GM12878 (cell line): ENCODE measurements at places on chromosomes 4 and X. TPM values are rescaled to one million over a fixed set of nuclear protein-coding genes. Genes with fewer than 3 reads are reported as not detected.
A peak's percentile ranks its signal among the peaks of the same experiment; 100 is the strongest.

The TEX13B gene
- not detected in 2 replicates for polyA plus RNA-seq

The P2RY4 gene
- not detected in 2 replicates for polyA plus RNA-seq

The GPC3 gene
- polyA plus RNA-seq = not detected in 2 replicates

The GPRASP1 gene
- polyA plus RNA-seq = 0.05 and 0.20 TPM in 2 replicates

The NPY5R gene
- polyA plus RNA-seq = not detected in 2 replicates

The DCX gene
- 0.01 TPM in 1 of 2 replicates, not detected in the other for polyA plus RNA-seq

The INTU gene
- 0.24 TPM in 1 of 2 replicates, not detected in the other for polyA plus RNA-seq

The PUDP gene
- polyA plus RNA-seq = 61.0 and 62.7 TPM in 2 replicates

The EMCN gene
- polyA plus RNA-seq = not detected in 2 replicates

- H3K36me3 ChIP-seq = no peaks in the 10 kb centered on the region
- no peaks in the 10 kb centered on the region for H3K27me3 ChIP-seq
- no peak for DNase-seq
- no peaks in the 10 kb centered on the region for H3K4me1 ChIP-seq
These were observed 3.1 kb downstream of the SLITRK4 start for GRCh38 chrX:143632625-143633410.

- no peaks in the 10 kb centered on the region for H3K27me3 ChIP-seq
- no peaks in the 10 kb centered on the region for H3K4me1 ChIP-seq
These were observed 58.0 kb downstream of the FUNDC1 start for GRCh38 chrX:44484607-44485146.

- H3K27me3 ChIP-seq = no peaks in the 10 kb centered on the region
- no peaks in the 10 kb centered on the region for H3K4me1 ChIP-seq
- no peak overlapping the region for H3K4me3 ChIP-seq
- no peak for DNase-seq
- no peak overlapping the region for H3K27ac ChIP-seq
These were observed 3.5 kb downstream of the FAT1 start for GRCh38 chr4:186719925-186720694.

DNA sequence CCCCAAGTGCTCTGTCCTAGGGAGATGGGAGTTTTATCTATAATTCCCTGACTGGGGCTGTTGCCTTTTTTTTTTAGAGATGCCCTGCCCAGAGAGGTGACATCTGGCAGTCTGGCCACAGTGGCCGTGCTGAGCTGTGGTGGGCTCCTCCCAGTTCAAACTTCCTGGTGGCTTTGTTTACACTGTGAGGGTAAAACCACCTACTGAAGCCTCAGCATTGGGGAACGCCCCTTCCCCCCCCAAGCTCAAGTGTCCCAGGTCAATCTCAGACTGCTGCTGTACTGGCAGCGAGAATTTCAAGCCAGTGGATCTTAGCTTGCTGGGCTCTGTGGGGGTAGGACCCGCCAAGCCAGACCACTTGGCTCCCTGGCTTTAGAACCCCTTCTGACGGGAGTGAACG, 38.3 kb upstream of the CBLL2 start:
- H3K4me3 ChIP-seq = no peak overlapping the region
- H3K4me1 ChIP-seq = no peaks in the 10 kb centered on the region
- H3K27me3 ChIP-seq = no peaks in the 10 kb centered on the region
- H3K27ac ChIP-seq = no peak overlapping the region
- DNase-seq = no peak

DNA sequence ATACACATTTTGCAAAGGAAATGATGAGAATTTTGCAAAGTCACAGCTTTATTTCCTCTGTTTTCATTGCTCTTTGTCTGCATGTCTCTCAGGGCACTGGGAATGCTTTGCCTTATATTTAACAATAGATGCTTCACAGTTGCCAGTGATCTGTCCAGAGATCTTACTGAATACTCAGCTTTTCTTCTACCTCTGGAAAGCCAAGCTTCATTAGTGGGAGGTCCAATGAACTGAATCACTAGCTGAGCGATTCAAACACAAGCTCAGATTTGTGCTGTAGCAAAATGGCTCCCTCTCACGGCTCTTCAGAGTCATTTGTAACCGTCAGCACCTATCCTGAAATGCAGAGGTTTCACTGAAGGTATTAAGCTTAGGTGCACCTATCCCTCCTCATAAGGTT, 138.9 kb downstream of the DCLK2 start:
- no peak for DNase-seq
- H3K4me1 ChIP-seq = no peaks in the 10 kb centered on the region
- no peaks in the 10 kb centered on the region for H3K36me3 ChIP-seq
- no peak overlapping the region for H3K4me3 ChIP-seq
- H3K27me3 ChIP-seq = no peaks in the 10 kb centered on the region; the same call in 1 of the 2 replicates

- peaks cover 9% of the 10 kb centered on the region for H3K27me3 ChIP-seq
- peak overlapping the region; percentile 34; the same call in 1 of the 2 replicates for H3K4me3 ChIP-seq
- no peaks in the 10 kb centered on the region for H3K36me3 ChIP-seq
- H3K27ac ChIP-seq = peak overlapping the region; percentile 66
These were observed 5.0 kb upstream of the TSPAN5 start for GRCh38 chr4:98663226-98664006.

GRCh38 chr4:108139089-108139488, 29.6 kb downstream of the LEF1 start:
- H3K4me3 ChIP-seq = no peak overlapping the region
- H3K36me3 ChIP-seq = no peaks in the 10 kb centered on the region
- H3K4me1 ChIP-seq = no peaks in the 10 kb centered on the region
- no peak for DNase-seq
- H3K27me3 ChIP-seq = no peaks in the 10 kb centered on the region

DNA sequence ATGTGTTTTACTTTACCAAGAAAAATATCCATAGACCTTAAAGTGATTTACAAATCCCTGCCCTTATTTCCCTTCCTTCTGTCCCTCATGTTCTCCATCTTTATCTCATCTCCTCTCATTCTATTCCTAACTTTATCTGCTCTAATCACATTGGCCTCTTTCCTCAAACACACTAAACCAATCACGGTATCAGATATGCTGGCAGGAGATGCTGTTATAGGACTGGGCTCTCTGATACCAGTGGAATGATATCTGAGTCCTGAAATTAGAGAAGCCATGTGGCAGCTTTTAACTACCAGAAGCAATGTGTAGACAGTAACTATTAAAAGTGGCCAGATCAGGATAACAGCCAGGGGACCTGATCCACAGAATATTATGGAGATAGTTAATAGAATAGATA, 49.9 kb upstream of the GIMD1 start:
- H3K27ac ChIP-seq = no peak overlapping the region
- H3K4me1 ChIP-seq = no peaks in the 10 kb centered on the region
- H3K4me3 ChIP-seq = no peak overlapping the region
- no peaks in the 10 kb centered on the region for H3K27me3 ChIP-seq

- H3K27ac ChIP-seq = no peak overlapping the region
- DNase-seq = no peak
- no peak overlapping the region for H3K4me3 ChIP-seq
- no peaks in the 10 kb centered on the region for H3K27me3 ChIP-seq
- H3K36me3 ChIP-seq = peaks cover 27% of the 10 kb centered on the region
These were observed 23.4 kb downstream of the CCNI start for GRCh38 chr4:77052352-77052751.

DNA sequence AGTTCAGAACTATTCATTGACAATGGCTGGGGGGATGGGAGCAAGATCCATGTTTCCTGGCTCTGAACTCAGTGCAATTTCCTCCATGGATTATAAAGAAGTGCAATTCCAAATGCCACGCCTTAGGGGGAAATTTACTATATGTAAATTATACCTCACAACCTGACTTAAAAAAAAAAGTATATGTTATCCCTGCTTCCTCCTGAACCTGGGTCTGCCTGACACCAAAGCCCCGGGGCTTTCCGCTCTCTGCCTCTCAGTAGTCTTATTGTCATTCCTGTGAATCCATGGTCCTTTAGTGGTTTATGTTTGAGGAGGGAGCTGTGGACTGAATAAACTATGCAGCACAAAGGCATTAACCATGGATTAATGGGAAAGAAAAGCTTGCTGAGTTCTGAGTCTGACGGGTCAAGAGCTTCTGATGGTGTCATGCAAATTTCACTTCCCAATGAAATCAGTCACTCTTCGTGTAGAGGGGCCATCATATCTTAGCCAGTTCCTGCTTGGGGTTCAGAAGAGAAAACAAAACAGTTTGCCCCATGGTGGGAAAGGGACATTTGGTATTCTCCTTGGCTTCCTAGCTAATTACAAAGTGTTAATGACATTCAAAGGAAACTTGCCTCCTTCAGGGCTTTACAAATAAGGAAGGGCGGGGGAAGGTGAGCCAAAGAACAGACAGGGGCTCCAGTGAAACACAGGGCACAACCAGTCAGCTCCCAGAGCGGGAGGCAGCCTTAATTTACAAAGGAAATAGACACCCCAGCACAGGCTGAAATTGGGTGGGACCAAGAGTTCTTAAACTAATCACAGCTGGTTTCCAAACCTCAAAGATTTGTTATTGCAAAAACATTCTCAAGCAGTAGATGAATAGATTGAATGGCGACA, 14.3 kb downstream of the FAM9C start:
- H3K4me3 ChIP-seq = no peak overlapping the region
- peaks cover 41% of the 10 kb centered on the region for H3K4me1 ChIP-seq
- peak overlapping the region; percentile 83 for H3K27ac ChIP-seq
- DNase-seq = no peak
- H3K27me3 ChIP-seq = no peaks in the 10 kb centered on the region

DNA sequence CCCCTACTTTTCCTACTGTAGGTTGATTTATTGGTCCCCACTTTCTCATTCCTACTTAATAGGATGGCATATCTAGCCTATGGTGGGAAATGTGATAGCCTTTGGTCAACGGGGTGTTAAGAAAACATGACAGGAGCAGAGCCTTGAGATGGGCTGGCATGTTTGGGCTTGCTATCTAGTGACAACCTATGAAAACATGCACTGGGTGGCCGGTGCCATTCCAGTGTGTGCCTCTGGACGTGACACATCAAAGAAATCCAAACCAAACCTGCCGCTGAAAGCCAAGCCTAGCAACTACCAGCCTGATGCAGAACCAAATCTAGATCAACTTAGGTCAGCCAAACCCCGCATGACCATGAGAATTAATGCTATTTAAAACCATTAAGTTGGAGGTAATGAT, 317.6 kb downstream of the DMD start:
- H3K4me1 ChIP-seq = no peaks in the 10 kb centered on the region
- H3K4me3 ChIP-seq = no peak overlapping the region
- H3K27ac ChIP-seq = no peak overlapping the region

DNA sequence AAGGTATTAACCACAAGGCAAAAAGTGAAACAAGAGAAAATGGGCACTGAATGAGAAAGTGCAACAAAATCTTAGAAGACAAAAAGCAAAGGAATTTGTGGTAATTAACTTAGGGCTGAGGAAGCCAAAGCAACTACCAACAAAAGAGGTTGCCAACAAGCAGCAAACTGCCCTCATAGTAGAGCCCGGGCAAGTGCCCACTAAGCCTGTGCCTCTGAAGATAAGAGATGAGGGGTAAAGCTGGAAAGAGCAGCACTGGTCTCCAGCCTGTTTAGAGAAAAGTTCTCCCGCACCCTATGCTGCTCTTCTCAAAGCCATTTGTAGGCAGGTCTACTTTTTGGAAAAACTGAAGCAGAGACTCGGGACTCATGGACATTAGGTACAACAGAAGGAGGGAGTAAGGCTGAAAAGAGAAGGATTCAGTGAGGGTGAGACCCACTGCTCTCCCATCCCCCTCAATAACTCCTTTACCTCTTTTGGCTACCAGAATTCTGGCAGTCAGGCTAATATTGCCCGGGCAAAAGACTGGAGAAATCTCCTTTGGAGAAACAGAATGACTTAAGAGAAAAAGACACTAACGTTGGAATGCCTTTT, 29.6 kb upstream of the KCNE5 start:
- no peaks in the 10 kb centered on the region for H3K4me1 ChIP-seq
- no peaks in the 10 kb centered on the region for H3K36me3 ChIP-seq
- DNase-seq = no peak
- no peak overlapping the region for H3K27ac ChIP-seq
- H3K27me3 ChIP-seq = no peaks in the 10 kb centered on the region
